ENCODE measurements at places on chromosomes 12 and 14.

DNA sequence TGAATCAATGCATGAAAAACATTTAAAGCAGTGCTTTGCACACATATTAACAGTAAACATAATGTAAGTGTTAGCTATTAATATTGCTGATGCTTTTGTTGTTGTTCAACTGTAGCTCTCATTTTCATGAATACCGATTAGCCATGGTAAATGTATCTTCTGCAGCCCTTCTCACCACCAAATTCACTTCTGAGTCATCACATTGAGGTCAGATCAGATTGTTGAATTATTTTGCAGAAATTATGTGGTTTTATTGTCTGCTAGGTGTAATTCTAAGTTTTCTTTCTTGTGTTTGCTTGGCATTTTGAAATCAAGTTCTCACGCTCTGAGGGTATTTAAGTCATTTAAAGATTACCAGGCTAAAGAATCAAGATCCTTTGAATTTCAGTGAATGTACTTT is 74.6 kb downstream of the AKAP6 start:
- DNase-seq, result no peak

DNA sequence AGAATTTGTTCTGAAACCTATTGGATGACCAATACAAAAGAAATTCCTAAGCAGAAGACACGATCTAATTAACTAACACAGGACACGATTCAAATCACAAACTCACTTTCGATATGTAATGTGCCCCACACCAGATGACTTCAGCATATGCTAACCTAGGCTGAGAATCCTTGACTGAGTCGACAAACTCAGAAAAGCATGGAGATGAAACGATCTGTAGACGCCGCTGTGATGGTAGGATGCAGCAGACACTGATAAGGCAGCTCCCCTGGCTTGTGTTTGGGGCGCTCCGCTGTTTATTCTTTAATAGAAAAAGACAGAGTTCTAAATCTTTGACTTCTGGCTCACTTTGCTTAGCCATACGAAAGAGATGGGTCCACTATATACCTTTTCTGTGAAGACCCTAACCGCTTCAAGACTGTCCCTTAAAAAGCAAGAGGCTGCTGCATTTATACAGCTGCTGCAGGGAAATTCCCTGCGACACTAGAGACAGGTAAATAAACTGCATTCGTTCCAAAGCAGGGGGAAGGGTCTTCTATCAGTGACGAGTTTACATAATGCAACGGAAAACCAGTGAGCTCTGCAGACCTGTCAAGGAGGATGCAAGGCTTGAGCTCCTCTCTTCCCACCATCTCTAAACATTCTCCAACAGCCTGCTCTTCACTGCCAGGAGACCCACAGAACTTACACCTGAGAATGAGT is 929 bp downstream of the CHD8 start:
- DNase-seq, result no peak

DNA sequence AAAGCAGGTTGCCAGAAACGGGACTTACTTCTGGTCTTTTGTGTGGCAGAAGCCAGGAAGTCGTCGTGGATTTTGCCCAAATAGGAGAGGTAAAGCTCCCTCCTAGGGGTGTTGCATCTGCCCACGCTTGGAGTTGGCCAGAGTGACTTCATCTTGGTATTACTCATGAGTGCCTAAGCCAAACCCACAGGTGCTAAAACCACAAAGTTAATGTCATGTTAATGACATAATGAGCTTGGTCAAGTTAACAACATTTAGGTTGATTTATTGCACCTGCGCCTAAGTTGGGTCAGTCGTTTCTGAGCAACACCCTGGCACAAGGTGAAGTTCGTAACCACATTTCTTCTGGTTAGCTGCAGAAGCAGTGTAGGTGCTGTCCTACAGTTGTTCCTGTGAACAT is 225.2 kb downstream of the FUT8 start:
- DNase-seq, result no peak

DNA sequence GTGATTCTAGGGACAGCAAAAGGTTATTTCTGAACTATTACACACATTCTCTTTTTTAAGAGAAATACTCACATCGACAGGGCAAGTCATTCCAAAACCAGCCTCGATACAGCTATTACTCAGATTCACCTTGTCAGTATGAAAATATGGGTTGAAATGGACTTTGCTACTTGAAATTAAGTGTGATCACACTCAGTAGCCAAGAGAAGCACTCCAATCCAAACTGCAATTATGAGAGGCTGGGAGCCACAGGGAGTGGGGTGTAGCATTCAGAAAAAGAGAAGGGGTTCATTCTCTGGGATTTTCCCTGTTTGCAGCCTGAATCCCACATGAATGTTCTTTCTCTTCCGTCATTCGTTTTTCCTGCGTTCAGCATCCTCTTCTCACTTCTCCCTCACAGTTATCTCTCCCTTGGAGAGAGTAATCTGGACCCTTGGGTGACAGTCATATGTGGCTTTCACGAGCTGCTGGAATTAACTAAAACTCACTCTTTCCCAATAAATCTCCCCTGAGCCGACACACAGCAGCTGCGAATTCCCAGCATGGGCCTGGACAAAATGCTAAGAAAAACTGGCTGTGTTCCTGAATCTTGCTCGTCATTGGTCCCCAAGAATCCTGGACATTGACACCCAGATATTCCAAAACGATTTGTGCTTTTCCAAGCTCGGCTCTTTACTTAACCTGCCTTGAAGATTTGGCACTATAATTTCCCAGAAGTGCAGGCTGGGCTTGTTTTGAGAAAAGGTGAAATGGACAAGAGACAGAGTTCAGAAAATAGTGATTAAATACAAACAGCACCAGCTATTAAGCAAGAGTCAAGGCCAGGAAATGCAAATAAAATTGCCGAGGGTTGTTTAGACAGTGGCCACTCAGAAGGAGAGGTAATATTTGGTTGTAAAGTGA is 199.5 kb upstream of the PLEKHG7 start:
- no peak for DNase-seq

GRCh38 chr14:100135073-100135472 is 24.4 kb downstream of the DEGS2 start:
- DNase-seq, result no peak

DNA sequence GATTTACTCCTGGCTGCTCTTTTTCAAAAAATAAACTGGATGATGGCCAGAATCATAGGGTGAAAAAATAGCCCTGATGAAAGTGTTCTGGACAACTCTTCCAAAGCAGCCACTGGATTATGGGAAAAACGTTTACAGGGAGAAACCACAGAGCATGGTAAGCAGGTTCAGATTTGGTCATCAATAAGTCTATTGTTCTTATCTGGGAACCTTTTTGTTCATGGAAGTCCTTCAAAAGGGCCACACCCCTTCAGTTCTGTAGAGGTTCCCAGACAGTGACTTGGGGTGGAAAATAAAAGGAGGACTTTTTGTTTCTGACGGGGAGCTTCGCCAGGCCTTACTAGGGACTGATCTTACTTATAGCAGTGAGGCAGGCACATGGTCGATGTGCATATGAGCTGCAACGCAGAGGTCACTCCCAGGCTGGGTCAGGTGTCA is 117.4 kb upstream of the SLC38A2 start:
- no peak for DNase-seq

DNA sequence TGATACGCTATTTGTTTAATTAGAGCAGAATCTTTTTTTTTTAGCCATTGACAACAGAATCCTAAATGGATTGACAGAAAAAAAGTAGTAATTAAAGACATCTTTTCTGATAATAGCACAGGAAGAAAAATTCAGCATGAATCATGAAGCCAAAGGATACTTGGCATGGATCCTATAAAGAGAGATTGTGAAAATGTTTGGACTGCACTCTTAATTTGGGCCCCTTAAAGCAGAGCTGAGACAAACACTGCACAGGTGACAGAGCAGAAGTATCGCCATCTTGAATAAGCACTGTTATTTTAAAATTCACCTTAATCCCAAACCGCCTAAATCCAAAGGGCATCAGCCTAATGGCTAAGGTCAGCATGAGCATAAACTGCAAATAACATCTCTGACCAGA is 48.8 kb upstream of the SEL1L start:
- DNase-seq, result no peak

DNA sequence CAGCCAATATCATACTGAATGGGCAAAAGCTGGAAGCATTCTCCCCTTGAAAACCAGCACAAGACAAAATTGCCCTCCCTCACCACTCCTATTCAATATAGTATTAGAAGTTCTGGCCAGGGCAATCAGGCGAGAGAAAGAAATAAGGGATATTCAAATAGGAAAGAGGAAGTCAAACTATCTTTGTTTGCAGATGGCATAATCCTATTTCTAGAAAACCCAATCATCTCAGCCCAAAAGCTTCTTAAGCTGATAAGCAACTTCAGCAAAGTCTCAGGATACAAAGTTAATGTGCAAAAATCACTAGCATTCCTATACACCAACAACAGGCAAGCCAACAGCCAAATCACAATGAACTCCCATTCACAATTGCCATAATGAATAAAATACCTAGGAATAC is 21.0 kb upstream of the ANP32D start:
- no peak for DNase-seq

DNA sequence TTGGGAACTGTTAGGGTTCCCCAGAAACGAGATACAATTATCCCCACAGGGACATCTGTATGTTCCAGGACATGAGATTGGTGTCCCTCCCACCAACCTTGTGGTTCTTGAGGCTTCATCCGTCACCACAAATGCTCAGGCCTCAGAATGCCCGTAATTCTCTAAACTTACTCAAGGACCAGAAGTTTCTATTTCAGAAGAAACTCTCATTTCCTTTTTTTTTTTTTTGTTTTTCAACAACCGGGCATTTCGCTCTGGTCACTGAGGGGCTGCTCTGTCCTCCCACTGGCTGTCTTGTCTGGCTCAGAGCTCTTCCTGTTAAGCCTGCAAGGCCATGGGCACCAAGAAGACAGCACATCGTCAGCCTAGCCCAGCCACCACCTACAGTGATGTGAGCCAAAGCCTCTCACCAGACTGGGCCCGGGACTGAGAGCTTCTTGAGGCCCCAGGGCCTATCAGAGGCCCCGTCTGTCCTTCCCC is 36.2 kb downstream of the VDR start:
- DNase-seq, result no peak

- no peak for DNase-seq
These were observed 45.2 kb upstream of the PPP2R5C start for GRCh38 chr14:101716077-101716950.

- no peak for DNase-seq
These were observed 251.4 kb downstream of the EGLN3 start for GRCh38 chr14:33699300-33699983.

DNA sequence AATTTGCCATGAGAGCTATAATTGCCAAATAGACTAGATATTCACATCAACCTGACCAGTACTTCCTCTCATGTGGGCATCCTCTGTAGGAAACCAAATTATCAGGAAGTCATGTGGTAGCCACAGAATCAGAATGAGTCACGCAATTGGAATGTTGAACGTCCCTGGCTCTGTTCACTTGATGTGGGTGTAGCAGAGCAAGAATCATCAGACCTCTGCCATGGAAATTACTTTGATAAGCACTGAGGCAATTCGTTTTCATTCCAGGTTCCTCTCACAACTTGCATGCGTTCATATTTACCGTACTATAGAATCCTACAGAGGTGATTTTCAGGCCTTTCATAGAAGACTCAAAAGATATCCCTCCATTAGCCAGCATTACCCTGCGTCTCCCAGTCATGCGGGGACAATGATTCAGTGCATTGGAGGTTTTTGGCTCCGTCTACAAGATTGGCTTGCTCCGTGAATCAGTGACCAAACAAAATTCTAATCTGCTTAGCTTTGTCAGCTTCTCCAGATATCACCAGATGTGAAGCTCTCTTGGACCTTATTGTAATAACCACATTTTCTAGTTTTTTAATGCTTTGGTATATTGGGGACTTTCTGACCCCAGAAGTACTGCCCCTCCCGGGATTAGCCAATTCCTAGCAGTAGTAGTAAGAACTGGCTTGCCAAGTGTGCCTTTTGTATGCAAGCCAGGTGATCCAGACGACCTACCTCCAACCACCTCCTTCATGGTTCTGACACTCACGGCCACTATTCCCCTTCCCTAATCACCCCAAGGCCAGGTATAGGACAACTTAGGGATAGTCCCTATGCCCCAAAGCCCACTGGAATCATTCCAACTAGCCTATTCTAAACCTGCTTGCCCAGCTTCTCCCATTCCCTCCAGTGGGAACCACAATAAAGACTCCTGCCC is 133.4 kb downstream of the KICS2 start:
- peak; percentile 88 for DNase-seq

- DNase-seq, result no peak
These were observed 17.2 kb upstream of the MARK3 start for GRCh38 chr14:103367995-103368394.

- no peak for DNase-seq
These were observed 7.3 kb downstream of the GAPDH start for GRCh38 chr12:6541371-6542165.

GRCh38 chr12:123163227-123163626 is 12.3 kb upstream of the PITPNM2 start:
- DNase-seq, result no peak

- no peak for DNase-seq
These were observed 43.2 kb downstream of the CALM1 start for GRCh38 chr14:90440021-90440451.

DNA sequence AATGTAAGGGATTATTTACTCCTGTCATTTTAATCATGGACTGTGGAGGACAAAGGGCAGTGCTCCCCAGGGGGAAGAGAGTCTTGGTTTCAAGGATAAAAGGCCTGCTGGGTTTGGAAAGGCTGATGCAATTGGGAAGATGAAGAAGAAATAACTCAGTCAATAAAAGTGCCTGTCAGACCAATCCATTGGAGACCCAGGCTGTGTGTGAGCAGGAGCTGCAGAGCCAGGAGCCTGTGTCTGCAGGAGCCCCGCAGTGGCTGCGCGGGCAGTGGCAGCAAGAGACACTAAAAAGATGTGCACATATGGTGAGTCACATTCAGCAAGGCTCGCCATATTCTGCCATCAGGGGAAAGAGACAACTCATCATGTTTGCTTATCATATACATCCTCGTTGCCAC is 90.4 kb downstream of the CRACR2A start:
- no peak for DNase-seq

DNA sequence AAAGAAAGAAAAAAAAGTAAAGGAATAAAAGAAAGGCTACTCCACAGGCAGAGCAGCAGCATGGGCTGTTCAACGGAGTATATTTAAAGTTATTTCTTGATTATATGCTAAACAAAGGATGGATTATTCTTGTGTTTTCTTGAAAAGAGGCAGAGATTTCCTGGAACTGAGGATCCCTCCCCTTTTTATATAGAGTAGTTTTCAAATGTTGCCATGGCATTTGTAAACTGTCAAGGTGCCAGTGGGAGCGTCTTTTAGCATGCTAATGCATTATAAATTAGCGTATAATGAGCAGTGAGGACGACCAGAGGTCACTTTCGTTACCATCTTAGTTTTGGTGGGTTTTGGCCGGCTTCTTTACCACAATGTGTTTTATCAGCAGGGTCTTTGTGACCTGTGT is 383.0 kb downstream of the PCNX1 start:
- DNase-seq, result no peak

DNA sequence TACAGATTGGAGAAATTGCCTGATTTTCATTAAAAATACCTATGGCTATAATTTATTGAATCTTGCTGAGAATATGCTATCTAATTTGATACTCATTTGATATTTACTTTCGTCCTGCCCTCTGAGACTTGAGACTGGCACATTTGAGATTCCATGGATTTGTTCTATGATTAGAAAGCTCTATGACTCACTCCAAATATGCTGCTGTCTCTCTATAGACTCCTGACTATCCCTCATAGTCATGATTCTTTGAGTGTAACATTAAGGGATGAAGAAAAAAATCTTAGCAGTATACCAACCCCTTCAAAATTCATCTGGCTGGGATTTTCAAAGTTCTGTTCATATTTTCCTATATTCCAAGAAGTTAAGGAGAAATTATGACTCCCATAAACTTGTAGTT is 191.9 kb downstream of the LRIG3 start:
- DNase-seq, result no peak
